ENCODE measurements at places on chromosomes 4 and X.

DNA sequence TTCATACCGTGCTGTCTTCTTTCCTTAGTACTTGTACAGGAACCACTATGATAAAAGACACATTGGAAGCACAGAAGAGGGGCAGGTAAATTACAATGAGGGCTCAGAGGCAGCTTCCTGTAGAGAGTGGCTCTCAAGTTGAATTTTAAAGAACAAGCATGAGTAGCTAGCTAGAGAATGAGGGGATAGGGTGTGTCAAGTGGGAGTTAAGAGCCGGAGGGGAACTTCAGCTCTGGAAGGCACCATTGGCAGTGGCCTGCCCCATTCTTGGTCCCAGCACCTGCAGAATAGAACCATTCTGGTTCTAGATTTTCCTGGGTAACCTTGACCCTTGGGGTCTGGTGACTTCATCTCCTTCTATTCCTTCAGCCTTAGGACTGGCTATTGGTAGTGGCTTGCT lies 34.0 kb upstream of the JADE1 start:
- no peak for DNase-seq

- DNase-seq, result no peak
Observed at GRCh38 chrX:74421740-74422352, 553 bp downstream of the SLC16A2 start.

- no peak for DNase-seq
Observed at GRCh38 chr4:185512516-185512915, 22.8 kb downstream of the PDLIM3 start.

DNA sequence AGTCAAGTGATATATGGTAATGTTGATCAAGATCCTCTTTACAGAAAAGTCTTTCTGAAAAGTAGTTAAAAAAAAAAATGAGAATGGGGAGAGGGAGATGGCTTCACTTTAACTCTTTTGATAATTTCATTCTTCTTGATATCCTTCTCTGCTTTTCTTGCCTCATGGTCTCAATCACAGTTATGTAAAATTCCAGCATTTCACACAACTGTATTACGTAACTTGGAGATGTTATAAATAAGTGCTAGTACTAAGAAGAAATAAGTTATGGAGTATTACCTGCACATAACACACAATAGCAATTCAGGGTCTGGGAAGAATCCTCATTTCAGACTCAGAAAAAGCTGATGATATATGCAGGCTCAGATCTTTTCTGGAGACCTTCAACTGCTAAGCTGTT lies 22.0 kb downstream of the RUFY3 start:
- no peak for DNase-seq

- DNase-seq, result no peak
Observed at GRCh38 chrX:7926914-7927258, 327 bp downstream of the PNPLA4 start.

DNA sequence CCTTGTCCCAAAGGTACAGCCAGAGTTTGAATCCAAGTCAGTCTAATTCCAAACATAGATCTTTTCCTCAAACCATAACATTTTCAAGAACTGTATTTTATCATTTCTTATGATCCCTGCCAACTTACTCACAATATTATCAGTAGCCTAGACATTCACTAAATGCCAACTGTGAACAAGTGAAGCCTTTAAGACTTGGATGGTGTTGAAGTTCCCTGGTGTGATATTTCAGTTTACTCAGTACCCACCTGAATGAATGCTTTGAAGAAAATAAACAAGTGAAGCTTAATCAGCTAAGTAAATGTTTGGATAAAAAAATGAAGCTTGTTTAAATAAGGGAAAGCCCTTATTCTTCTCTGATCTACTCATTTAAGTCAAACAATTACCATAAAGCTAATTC lies 1028.3 kb downstream of the DMD start:
- no peak for DNase-seq
